Occipital lobe (tissue), 3 donors: ENCODE measurements at places on chromosomes 5 and 9.
A peak's percentile ranks its signal among the peaks of the same experiment; 100 is the strongest.

DNA sequence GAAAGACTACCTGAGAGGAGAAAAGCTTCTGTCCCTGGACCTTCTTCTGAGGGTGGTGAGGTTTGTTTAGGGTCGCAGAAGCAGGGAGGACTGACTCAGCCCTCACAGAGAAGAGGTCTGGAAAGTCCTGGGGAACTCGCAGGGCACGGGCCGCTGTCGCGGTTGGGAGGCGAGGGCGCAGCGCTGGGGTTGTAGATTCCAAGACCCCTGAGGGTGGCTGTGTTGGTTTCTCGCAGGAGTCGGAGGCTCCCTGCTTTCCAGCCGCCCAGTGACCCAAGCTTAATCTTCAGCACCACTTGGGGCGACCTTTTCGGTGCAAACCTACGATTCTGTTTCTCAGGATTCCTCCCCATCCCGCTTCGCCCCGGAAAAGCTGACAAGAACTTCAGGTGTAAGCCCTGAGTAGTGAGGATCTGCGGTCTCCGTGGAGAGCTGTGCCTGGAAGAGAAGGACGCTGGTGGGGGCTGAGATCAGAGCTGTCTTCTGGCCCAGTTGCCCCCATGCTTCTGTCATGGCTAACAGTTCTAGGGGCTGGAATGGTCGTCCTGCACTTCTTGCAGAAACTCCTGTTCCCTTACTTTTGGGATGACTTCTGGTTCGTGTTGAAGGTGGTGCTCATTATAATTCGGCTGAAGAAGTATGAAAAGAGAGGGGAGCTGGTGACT, 482 bp downstream of the SLC27A6 start:
- no peak for DNase-seq

DNA sequence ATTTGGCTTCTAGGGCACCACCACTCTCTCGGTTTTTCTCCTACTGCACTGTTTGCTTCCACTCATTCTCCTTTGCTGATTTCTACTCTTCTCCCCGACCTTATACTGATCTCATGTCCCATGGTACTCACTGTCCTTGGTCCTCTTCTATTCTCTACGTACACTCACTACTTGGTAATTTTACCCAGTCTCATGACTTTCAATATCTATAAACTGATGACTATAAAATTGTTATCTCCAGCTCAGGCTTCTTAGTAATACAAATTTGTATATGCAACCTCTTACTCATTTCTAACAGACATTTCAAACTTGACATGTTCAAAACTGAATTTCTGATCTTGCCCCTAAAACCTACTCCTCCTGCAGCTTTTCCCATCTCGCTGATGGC, 4.1 kb downstream of the RAPGEF6 start:
- DNase-seq: no peak

- no peak for DNase-seq
Measured at GRCh38 chr5:114176356-114176755, 185.5 kb upstream of the KCNN2 start.

DNA sequence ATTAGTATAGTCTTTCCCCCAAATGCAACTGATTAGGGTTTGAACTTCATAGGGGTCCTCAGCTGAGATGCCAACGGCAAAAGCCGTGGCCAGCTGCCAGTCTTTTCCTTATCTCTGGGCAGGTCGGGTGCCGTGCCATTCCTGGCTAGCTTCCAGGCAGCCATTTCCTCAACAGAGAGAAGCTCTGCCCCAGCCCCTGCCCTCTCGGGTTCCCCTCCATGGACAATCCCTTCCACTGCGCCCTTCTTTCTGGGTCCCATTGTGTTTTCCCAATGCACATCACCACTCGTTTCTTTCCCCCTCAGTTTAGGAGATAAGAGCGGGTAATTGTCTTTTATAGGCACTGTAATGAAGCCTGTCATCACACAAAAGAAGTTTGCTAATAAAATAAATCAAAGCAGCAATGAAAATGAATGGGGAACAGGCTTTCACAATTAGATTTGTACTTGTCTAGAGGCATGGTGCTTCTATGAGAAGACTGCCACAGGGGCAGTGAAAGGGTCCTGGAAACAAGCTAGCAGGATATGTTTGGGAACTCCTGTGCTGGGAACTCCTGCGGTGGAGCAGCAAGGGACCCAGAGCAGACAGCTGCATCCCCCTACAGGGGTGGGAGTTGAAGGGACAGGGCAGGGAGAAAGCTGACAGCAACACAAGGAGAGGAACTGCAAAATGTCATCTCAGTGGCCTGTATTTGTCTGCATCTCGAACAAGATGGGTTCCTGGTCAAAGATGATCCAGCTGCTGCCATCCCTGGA, 48.0 kb upstream of the SAP30L start:
- DNase-seq: no peak

GRCh38 chr5:40986666-40987065, 77.4 kb downstream of the C7 start:
- DNase-seq: no peak

DNA sequence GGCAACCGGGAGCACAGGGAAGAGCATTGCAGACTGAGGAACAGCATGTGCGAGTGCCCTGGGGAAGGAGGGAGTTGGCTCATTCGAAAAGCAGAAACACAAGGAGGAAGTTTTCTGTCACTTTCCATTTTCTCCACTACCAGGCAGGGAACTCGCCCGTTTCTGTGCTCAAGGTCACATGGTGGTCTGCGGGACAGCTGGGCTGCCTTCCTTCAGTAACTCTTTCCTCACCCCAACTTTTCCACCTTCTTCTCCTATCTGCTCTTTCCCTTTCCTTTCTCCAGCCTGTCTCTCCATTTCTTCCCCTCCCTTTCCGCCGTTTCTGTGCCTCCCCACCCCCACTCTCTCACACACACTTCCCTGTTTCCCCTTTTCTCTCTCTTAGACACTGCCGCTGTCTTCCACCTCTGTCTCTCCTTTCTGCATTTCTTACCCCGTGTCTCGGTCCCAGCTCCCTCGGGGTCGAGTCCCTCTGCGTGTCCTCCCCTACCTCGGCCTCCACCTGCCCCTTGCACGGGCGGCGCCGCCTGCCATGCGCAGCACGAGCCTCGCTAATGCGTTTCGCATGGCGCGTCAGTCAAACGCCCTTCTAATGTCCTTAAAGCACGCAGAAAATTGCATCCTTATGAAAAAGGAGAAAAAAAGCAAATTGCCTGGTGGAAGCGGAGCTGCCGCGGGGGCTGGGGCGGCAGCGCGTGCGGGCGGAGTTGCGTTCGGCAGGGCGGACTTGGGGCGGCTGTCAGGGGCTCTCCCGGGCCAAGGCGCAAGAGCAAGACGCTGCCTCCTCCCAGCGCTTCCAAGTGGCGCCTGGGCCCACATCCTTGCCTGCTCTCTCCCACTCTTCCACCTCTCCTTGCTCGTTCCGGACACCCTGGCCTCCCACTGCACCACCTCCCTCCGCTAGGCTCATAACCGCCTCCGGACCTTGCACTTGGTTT, 9.5 kb downstream of the BARX1 start:
- no peak for DNase-seq

- no peak for DNase-seq
Measured at GRCh38 chr5:154628685-154629084, 126.5 kb upstream of the LARP1 start.

- DNase-seq: no peak
Measured at GRCh38 chr5:67202828-67203227, 6.2 kb upstream of the CD180 start.

- no peak for DNase-seq
Measured at GRCh38 chr9:30198463-30199309, 2185.8 kb upstream of the ACO1 start.

DNA sequence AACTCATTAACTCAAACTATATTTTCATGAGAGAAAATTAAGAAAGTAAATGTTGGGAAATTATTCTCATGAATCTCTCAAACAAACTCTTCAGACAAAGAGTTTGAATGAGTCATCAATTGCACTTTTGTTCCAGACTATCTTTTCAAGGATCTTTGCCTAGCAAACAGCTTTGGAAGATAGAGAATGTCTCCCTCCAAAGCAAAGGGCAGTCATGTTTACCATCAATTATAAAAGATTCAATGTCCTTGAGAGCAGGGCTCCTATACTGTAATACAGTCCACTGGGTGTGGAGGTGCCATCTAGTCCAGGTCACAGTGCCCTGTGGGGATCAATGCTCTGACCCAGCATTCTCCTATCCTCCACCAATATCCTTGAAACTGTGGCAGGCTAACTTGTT, 1429.3 kb downstream of the EFNA5 start:
- DNase-seq: no peak

DNA sequence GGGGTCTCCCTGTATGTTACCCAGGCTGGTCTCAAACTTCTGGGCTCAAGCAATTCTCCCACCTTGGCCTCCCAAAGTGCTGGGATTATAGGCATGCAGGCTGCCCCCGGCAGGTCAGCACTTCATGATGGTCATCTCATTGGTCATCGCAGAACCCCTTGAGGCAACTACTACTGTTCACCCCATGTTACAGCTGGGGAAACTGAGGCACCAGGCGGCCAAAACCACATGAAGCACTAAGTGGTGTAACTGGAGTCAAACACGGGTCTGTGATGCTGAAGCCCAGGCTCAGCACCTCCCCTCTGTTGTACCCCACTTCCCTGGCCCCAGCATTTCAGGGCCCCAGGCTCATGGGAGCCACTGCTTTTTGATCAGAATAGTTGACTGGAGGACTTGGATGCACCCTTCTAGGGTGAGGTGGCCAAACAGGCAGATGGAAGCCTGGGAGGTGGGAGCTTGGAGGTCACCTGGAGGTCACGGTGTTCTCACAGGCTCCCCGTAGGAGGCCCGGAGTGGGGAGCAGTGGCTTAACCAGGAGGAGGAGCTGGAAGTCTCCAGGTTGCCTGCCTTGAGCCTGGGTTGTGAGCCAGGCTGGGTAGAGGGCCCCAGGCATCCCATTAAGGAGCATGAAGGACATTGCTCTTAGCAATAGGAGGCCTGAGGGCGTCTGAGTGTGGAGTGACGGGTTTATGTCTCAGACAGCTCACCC, 57.3 kb upstream of the RPL26L1 start:
- DNase-seq: no peak

DNA sequence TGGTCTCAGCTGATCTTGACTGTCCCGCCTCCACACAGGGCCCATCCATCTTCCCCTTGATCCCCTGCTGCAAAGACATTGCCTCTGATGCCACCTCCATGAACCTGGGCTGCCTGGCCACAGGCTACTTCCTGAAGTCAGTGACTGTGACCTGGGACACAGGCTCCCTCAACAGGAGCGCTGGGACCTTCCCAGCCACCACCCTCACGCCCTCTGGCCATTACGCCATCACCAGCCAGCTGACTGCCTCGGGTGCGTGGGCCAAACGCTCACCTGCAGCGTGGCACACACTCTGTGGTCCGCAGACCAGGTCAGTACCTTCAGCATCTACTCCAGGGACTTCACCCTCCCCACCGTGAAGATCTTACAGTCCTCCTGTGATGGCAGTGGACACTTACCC, 71.9 kb downstream of the INSL6 start:
- no peak for DNase-seq

DNA sequence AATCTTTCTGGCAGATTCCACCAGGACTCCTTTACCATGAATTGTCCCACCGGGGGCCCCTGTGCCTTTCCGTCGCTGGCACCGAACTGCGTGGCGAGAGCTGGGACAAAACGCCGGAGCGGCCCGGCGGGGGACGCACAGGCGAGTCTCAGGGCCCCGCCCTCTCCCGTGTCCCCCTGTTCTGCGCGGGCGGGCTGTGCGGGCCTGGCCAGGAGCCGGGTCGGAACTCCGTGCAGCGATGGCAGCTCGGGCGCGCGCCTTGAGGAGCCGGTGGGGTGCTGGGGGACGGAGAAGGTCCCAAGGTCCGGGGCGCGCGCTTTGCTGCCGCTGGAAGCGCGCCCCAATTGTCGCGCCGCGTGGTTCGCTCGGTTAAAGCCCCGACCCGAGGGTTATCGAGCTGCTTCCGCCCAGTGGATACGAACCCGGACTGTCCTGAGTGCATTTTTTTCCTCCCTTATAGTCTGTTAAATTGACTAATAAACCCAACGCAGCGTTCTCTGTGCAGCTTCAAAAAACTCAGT, 125.3 kb downstream of the TMEM174 start:
- DNase-seq: no peak

DNA sequence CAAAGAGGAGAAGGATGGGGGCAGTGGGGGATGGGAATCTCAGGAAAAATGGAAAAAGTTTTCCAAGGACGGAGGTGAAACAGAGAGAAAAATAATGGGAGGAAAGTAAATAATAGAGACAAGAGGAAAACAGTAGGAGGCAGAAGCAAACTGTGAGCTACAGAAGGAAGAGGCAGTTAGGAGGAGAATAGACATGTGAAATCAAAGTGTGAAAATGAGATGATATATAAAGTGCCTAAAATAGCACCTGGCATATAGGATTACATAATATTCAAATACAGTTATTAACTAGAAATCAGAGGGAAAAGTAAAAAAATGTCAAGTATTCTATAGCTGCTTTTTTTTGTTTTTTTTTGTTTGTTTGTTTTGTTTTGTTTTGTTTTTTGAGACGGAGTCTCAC, 44.0 kb upstream of the PLIN2 start:
- DNase-seq: no peak

DNA sequence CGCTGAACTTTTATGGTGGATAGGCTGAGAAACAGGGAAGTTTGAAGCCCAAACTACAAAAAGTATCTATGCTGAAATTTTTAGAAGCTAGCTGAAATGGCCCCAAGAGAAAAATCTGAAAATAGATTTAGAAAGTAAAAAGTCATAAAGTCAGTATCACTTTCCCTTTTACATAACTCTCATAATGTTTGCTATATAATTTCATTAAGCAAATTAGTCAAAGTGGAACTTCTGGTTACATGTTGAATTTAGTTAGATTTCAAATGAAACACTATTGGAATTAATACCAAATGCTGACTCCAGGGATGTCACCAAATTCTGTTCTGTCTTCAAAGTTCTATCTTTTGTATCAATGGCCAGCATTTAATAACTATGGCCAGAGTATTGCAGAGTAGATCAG, 126.9 kb downstream of the TTC39B start:
- no peak for DNase-seq

- no peak for DNase-seq
Measured at GRCh38 chr9:132994410-132995120, 16.1 kb downstream of the GFI1B start.

- no peak for DNase-seq
Measured at GRCh38 chr9:99735041-99735440, 86.6 kb upstream of the NR4A3 start.

DNA sequence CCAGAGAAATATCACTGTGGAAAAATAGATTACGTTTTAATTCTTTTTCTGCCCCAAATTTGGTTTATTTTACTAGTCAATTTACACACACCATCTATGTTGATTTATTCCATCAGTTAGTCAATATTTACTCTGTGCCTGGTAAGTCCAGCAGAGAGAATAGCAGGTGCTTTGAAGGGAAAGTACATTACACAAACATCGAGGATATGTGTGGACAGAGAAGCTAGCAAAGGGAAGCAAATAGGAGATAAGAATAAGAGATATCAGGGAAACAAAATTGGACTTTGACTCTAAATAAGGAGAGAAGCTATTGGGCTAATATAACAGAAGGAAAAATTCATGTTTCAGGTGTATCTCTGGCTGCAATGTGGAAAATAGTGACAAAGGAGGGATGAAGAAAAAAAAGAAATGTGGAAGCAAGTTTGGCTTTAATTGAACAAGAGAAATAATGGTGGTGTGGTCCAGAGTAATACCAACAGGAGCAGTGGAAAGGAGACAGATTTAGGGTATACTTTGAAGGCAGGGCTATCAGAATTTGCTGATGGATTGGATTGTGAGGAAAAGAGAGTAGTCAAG, 587.7 kb upstream of the CDH6 start:
- DNase-seq: no peak

GRCh38 chr5:127909066-127909465, 174.5 kb upstream of the SLC12A2 start:
- DNase-seq: no peak

- DNase-seq: no peak
Measured at GRCh38 chr5:60161340-60161934, 267.9 kb upstream of the PDE4D start.

- DNase-seq: no peak
Measured at GRCh38 chr9:79237861-79238260, 333.9 kb upstream of the TLE4 start.

- DNase-seq: peak; percentile 4
Measured at GRCh38 chr5:80318212-80318611, 1.6 kb upstream of the SPZ1 start.
